Activated CD4-positive, CD25-positive, alpha-beta regulatory T cell (primary cell): ENCODE measurements at places on chromosomes 1 and 21.

DNA sequence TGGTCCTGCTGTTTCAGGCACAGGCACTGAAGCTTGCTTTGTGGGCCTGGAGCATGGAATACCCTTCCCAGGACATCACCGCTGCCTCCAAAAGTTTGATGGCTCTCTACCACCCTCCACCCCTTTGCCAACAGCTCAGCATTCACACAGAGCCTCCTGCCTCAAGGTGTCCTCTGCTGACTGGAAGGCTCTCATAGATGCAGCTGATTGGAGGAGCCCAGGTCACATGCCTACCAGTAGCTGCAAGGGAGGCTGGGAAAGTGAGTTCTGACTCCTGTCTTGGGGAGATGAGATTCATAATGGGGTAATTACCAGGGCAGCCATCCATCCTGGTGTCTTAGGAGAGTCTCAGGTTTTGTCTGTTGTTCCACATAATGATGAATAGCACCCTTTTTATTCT lies 124.8 kb upstream of the GRIK3 start:
- no peak for DNase-seq

DNA sequence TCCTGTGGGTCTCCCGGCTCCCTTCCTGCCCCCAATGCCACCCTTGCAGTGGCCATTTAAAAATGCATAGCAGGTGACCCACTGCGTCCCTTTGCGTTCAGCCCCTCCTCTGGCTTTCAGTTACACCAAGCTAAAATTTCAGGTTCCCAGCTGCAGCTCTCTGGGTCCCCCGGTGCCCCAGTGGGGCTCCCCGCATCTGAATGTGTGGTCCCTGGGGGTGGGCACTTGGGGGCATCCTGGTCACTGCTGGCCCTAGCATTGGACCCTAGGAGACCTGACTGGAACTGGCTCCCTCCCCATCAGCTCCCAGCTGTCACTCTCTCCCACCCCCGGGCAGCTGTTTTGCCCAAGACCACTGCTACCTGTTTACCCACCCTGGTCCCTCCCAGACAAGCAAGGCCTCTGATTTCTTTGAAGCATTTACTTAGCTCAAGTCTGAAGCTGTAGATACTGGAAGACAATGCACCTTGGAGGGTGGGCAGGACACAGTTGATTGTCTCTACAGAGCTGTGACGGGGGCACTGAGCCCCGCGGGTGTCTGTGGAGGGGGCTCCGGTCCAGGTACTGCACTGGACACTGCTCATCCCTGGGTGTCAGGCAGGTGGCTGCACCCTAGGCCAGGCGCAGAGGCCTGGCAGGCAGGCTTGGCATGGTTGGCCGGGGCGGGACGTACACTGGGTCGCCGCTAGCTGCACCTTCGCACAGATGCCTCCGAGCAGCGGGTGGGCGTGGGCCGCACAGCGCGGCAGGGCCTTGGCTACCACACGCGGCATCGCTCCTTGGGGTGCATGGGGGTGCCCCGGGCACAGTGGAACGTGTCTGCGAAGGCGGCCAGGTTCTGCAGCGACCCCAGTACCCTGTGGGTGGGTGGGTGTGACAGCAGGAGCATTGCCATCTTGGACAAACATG lies 3.9 kb downstream of the PRXL2B start:
- no peak for DNase-seq

- no peak for DNase-seq
Measured at GRCh38 chr1:200152336-200152735, 124.8 kb downstream of the NR5A2 start.

DNA sequence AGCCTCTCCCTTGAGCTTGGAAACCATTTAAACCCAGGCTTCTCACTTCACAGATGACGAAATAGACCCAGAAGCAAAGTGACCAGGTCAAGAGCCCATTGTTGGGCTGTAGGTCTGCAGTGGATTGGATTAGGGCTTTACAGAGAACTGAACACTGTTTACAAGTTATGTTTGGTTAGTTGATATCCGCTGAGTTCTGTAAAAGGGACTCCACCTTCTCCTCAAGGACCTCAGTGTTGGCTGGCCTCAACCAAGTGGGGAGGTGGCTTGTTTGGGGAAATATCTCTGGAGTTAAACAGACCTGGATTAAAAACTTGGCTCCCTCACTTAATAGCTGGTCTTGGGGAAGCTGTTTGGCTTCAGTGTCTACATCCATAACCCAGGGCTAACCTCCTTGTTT lies 88.1 kb downstream of the UCK2 start:
- no peak for DNase-seq

DNA sequence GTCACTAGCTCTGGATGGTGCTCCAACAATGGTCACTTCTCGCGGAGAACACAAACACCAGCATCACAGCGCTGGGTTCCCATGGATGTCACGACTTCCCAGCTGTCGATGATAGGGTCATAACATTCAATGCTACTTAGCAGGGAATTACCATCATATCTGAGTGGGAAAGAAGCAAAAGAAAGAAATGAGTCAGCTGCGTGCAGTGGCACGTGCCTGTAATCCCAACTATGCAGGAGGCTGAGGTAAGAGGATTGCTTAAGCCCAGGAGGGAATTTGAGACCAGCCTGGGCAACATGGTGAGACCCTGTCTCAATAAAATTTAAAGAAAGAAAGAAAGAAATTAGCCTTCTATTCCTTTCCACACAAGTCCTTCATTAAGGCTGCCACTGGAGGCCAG lies 3.6 kb upstream of the RABIF start:
- DNase-seq = no peak

DNA sequence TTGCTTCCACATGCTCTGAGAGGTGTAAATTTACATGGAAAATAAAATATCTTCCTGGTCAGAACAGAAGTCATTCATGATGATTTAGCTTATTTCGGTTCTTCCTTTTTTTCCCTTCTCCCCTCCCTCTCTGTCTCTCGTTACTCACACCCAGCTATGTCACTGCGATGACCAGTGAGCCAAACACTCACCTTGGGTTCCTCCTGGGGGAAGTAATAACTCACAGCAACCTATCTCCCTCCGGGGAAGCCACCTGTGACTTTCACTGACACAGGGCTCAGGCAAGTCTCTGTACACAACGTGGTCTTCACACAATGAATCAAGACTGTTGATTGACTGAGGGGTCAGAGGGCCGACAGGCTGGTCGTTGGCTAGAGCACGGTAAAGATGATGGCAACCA lies 135.3 kb upstream of the VANGL1 start:
- DNase-seq = no peak
